ENCODE measurements at places on chromosomes 2 and 18. TPM values are rescaled to one million over a fixed set of nuclear protein-coding genes. Genes with fewer than 3 reads are reported as not detected.

CDH2 gene
- total RNA-seq, result 34.2 TPM

UGT1A8 gene
- 0.13 TPM for total RNA-seq

SERPINB12 gene
- not detected for total RNA-seq

DNER gene
- total RNA-seq, result 0.10 TPM

SLC30A3 gene
- not detected for total RNA-seq

PROM2 gene
- 1.1 TPM for total RNA-seq

FBXO48 gene
- 1.3 TPM for total RNA-seq

ASXL3 gene
- 2.6 TPM for total RNA-seq

TMEM87B gene
- 7.5 TPM for total RNA-seq

IL36RN gene
- total RNA-seq, result not detected

LYG1 gene
- total RNA-seq, result 0.65 TPM

BCL11A gene
- total RNA-seq, result 0.50 TPM
